A549 treated with ZK216348 at 1 μM for 4 hours (cell line): ENCODE measurements at places on chromosomes 5 and 9. TPM values are rescaled to one million over a fixed set of nuclear protein-coding genes. Genes with fewer than 3 reads are reported as not detected.

Gene CHSY3
- total RNA-seq: 0.09 to 0.40 TPM (median 0.11 TPM) in 4 of 5 replicates, not detected in the other

Gene IL3
- total RNA-seq: not detected in 5 replicates

Gene ARHGEF39
- 14.7 to 19.5 TPM (median 18.0 TPM) in 5 replicates for total RNA-seq

Gene PCDHGA6
- total RNA-seq: 0.05 to 0.29 TPM (median 0.20 TPM) in 5 replicates

Gene HTR4
- total RNA-seq: not detected in 5 replicates

Gene C5orf46
- 0.29 TPM in 1 of 5 replicates, not detected in the others for total RNA-seq

Gene ADRA1B
- 14.0 to 23.5 TPM (median 19.1 TPM) in 5 replicates for total RNA-seq

Gene ROR2
- 1.4 to 2.4 TPM (median 1.7 TPM) in 5 replicates for total RNA-seq

Gene CCDC187
- total RNA-seq: 0.04 TPM in 1 of 5 replicates, not detected in the others

Gene BASP1
- 220 to 349 TPM (median 293 TPM) in 5 replicates for total RNA-seq
